ENCODE measurements at places on chromosomes 3 and 15. TPM values are rescaled to one million over a fixed set of nuclear protein-coding genes. Genes with fewer than 3 reads are reported as not detected.

- no peak for DNase-seq
Measured at GRCh38 chr15:101045835-101046691, 126.9 kb downstream of the LRRK1 start.

Gene CALML4
- 11.0 TPM for polyA plus RNA-seq

Gene CCR8
- not detected for polyA plus RNA-seq

DNA sequence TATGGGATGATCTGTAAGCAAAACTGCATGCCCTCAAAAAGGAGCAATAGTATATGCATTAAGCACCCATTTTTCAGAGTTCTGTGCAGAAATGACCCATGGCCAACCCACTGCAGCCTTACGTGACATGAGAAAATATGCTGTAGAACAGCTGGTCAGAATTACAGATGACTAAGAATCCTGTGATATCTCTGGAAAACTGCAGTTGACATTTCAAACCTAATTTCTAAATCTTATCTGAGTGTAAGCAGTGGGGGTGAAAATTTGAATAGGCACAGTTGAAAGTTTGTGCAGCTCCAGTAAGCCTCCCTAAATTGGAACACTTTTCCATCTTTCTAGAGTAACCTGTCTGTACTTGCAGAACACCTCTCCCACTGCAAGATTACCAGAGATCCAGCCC is 28.7 kb upstream of the COL6A6 start:
- DNase-seq, result no peak
